ENCODE measurements at places on chromosomes 2 and 18.

DNA sequence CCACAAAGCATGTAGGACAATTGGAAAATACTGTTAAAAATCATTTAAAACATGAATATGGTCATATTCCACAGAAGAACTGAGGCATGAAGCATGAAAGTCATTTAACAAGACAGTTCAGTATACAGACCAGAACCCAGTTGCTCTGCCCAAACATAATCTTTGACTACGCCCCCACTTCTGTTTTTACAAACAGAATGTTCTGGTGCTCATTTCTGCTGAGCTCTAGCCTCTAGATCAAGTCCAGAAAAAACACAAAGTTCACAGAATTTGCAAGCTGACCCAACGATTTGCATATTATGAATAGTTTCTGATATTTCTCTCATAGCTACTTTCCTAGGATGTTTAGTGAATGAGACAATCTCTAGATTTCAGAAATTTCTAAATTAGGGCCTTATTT is 424.9 kb downstream of the PID1 start:
- DNase-seq, result no peak

DNA sequence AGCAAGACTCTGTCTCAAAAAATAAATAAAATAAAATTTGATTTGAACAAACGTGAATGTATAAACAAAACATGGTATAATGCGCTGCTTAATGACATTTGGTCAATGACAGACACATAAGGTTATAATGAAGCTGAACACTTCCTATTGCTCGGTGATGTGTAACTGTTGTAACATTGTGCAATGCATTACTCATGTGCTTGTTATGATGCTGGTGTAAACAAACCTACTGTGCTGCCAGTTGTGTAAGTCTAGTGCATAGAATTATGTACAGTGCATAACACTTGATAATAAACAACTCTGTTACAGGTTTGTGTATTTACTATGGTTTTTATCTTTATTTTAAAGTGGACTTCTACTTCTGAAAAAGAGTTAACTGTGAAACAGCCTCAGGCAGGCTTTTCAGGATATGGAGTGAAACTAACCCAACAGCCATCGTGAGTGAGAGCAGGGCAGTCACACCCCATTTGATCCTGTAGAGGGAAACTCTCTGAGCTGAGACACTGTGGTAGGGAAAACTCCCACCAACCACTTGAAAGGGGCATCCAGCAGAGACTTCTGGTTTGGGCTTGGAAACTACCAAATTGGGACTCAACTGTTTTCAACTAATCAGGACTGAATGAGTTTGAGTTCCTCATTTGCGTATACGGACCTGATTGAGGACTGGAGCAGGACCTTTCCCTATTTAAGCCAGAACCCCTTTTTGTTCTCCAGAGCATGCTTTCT is 8.7 kb upstream of the RPRD1A start:
- no peak for DNase-seq

GRCh38 chr18:38318416-38318815 is 752.8 kb upstream of the CELF4 start:
- no peak for DNase-seq

DNA sequence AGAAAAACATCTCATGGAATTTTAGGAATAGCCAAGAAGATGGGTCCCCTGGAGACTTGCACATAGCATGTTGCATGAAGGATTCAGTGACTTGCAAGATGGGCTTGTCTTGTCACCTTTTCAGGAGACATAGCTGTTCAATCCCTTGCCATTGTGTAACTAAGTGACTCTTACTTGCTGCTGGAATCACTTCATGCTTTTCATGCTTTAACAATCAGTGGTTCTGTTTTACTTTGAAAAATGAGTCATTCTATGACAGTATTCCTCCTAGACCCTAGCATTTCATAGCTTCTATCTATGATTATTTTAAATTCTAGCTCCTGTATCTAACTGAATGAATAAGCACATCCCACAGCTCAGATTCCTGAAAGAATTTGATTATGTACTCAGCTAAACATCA is 2.8 kb downstream of the KYNU start:
- no peak for DNase-seq

DNA sequence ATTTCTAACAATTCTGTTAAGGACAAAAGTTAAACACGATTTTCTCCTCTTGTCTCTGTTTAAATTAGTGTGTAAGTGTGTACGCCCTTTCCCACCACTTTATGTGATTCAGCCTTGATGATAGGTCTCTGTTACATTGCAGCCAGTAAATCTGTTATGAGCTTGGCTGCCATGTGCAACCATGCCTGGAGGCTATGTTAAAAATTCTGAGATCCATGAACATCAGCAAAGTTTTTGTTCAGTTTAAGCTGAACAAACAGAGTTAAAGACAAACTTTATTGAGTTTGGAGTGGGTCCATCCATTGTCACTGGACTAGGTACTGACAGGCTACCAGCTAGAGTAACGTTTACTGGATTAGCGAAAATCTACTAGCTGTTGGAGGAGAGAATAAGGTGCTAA is 110.4 kb downstream of the NCKAP5 start:
- peak; percentile 32 for DNase-seq

GRCh38 chr2:109270505-109271312 is 141.7 kb downstream of the SH3RF3 start:
- no peak for DNase-seq

DNA sequence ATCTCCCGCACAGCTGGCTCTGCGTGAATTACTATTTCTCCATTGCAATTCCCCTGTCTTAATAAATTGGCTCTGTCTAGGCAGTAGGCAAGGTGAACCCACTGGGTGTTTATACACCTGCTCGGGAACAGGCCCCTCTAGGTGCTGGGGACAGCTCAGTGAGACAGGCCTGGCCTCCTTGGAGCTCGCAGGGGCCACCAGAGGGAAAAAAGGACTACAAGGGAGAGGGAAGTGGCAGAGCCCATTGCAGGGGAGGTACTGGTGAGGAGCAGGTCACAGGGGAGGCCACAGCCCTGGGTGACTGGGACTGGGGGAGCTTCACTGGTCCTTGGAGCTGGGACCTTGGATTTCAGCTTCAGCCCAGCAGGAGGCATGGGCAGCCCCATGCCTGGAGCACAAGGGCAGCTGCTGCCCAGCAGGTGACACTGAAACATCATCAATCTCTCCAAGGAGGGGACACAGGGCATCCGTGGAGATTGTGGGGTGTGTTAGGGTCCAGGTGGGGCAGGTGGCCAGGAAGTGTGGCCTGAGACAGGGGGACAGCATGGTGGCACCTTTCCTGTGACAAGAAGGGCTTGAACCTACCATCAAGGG is 31.2 kb downstream of the NGEF start:
- no peak for DNase-seq

DNA sequence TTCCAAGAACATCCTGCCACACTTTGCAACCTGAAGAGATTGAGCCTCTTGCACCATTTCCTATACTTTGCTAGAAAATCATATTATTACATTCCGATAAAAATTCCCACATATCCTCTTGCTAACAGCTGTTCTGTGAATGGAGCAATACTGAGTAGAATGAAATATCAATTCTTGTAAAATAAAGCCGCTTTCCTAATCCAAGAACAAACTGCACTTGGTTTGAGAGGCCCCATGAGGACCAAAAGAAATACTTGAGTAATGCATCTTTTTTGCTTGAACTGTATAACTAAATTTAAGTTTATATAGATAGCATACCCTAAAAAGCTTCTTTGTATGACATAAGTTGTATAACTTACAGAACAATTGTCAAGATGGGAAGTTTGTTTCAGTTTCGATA is 632.4 kb upstream of the SLC8A1 start:
- peak; percentile 27 for DNase-seq

- DNase-seq, result no peak
These were observed 365.9 kb upstream of the GALNT5 start for GRCh38 chr2:156891609-156892008.

- no peak for DNase-seq
These were observed 202.7 kb downstream of the NYAP2 start for GRCh38 chr2:225602205-225602604.

- no peak for DNase-seq
These were observed 215.1 kb downstream of the DYSF start for GRCh38 chr2:71668326-71669057.

GRCh38 chr2:119024152-119024551 is 82.2 kb downstream of the MARCO start:
- DNase-seq, result no peak

- no peak for DNase-seq
These were observed 80.7 kb downstream of the PTPN2 start for GRCh38 chr18:12803069-12803936.

DNA sequence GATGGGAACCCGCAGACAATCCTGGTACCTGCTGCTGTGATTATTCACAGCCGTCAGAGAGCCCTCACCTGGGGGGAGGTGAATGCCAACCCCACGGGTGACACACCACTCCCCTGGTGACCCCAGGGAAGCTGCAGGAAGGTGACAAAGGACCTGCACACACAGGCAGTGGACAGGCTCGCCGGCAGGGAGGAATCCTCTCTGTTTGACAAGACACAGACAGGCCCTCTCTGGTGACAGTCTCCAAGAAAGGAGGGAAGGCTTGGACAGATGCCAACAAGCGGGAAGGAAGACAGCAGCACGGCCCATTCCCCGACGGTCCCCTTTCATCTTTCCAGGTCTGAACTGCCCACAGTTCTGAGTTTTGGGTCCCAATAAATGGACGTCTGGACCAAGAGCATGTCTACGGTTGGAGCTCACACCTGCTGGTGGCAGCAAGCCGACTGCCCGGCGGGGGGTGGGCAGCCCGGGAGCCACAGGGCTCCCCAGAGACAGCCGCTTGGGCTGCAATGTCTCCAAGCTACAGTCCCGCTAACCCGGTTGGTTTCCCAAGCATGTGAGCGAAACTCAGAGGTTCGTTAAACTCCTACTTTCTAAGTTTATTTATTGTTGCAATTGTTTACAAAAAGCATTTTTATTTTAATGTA is 31.8 kb downstream of the HDAC4 start:
- DNase-seq, result peak; percentile 62

DNA sequence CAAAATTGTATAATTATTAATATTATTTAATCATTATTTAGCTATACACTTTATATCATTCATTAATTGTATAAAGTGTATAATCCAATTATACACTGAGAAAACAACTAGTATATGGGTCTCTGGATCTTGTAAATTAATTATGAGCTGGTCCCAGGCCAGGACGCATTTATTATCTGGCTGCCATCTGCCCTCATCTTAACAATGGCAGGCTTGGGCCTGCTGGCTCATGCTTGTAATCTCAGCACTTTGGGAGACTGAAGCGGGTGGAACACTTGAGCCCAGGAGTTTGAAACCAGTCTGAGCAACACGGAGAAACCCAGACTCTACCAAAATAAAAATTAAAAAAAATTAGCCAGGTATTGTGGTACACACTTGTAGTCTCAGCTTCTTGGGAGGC is 502.2 kb upstream of the NRXN1 start:
- no peak for DNase-seq

DNA sequence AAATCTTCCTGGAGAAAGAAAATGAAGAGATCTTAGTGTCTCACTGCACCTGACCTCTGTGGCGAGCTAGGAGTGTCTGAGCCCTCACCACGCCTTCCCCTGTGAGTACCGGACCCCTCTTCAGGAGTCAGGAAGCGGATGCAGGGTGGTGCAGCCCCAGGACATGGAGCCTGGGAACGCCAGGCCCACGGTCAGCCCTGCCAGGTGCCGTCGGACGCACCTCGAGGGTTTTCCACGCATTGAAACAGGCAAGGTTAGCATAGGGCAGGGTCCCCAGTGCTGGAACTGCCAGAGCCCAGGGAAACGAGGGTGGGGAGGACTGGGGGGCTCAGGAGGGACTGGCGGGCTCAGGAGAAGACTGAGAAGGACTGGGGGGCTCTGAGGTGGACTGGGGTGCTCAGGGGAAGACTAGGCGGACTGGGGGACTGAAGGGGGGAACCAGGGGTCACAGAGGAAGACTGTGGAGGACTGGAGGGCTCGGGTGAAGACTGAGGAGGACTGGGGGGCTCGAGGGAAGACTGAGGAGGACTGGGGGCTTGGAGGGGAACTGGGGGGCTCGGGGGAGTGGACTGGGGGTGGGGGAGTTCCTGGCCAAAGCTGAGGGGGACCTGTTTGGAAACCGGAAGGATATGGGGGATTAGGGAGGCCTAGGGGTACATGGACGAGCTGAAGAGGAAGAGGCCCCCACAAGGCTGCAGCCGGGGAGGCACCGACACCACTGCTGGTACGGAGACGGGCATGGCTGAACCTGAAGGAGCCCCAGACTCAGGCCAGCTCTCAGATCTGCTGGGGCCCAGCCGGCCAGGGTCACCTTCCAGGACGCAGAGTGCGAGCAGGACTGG is 65.2 kb upstream of the SNTG2 start:
- no peak for DNase-seq

DNA sequence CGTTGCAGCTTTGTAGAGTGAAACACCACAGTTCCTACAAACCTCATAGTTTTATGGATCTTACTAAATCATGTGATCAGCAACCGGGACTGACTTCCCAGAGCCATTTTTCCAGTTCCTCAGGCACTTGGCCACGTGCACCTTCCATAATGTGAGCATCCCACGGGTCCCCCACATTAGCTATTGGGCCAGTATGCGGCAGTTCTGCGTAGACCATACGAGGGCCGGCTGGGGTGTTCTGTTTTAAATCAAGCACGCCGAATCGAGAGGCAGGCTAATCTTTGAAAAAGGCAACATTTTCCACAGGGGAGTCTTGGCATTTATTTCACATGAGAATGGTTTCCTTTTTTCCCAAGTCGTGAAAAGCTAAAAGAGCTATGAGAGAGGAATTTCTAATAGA is 135.6 kb upstream of the CCDC195 start:
- DNase-seq, result peak; percentile 6

DNA sequence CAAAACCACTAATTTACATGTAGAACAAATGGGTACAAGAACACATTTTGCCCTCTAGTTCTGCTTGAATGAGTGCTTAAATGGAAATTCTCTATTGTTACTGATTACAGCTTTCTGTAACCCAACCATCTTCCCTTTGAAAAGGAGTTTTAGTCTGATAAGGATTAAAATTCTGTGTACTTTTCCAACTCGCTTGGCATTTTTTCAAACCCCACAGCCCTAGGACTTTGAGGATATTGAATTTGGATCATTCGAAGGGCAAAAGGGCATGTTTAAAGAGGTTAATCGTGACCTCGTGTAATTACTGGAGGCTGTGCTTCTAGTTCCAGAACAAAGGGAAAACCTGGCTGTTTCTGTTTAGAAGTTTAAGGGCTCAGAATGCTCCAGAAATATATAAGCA is 432.3 kb downstream of the PID1 start:
- DNase-seq, result no peak

DNA sequence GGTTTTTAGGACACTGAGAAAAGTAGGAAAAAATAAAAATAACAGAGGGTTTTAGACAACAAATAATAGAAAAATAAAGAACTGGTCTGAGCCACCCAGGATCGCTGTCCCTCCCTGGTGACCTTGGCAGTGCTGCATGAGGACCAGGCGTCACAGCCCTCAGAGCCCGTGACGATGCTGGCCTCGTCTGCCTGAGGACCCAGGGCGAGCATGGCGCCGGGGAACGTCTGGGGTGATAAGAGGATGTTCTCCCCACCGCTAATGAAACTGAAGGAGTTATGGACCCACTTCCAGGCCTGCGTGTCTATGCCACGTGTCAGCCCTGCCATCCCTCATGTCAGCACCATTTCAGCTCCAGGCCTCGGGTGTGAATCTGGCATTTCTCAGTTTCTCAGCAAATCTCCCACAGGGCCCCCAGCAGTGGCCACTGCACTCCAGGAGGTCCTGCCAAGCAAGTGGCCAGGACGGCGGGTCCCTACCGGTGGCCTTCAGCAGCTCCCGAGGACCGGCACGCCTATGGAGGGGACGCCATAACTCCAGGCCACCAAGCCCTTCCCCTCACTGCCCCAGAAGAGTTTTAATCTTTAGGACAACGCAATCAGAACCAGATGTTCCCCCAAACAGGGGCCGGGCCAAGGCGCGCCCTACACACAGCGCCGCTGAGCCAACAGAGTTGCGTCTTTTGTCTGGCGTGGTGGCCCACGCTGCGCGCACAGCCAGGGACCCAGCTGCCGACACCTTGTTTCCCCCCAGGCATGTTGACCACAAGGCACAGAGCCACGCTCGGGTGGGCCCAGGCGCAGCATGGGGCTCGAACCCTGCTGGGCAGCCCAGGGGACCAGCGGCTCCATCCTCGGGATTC is 179.7 kb downstream of the TWIST2 start:
- DNase-seq, result no peak

Data from tongue (tissue), 3 donors.